ENCODE measurements at places on chromosomes 7 and 10.

DNA sequence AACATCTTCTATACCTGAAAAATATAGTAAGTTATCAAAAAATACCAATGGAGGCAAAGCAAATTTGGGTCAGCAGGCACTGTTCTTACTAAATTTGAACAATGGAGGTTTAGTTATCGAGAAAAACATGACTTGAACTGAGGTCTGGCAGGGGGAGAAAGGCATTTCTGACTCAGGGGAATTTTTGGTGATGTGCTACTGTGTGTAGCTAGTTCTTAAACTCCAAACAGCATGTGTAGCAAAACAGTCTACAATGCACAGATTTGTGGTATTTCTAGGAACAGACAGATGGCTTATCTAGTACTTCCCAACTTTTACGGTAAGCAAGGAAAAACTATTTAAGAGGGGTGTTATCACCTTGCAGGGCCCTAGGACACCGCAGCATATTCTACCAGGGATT lies 311.6 kb upstream of the LRRN3 start:
- no peak for DNase-seq

GRCh38 chr10:125379592-125379991 lies 219.2 kb upstream of the CTBP2 start:
- no peak for DNase-seq

GRCh38 chr7:149620961-149621360 lies 123.4 kb upstream of the ZNF746 start:
- no peak for DNase-seq

DNA sequence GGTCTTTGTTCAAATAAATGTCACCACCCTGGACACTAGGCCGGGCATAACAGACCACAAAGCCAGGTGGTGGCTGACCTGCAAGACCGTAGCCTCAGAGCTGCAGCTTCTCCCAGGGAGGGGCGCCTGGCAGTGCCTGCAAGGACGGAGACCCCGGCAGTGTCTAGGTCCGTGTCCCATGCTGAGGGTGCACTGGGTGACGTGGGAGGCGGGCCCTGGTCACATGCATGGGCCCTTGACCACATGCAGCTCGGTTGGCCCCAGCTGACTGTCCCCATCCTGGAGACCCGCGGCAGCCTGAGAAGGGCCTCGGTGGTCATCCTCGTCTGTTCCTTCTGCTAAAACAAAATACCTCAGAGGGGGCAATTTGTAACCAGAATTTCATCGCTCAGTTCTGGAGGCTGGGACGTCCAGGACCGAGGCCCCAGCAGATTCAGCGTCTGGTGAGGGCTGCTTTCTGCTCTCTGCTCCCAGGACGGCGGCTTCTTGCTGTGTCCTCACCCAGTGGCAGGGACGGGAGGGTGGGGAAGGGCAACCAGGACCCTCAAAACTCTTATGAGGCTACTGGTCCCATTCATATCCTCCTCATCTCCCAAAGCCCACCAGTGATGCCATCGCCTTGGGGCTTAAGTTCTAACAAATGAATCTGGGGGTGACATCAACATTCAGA lies 36.8 kb downstream of the PWWP2B start:
- no peak for DNase-seq

DNA sequence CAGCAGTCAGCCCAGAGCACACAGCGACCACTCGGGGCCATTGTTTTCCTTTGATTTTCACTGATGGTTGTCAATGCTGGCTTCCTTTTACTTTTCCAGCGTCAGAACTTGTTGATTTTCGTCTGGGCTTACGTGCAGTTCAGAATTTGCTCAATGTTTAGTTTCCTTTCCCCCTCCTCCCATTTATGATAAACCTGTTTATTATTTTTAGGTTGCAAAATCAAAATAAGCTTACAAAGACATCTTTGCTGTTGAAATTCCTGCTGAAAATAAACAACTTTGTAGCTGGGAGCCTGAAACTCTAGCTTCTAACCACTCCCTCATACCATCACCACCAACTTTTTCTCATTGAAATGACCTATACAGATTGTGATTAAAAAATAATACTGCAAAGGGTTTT lies 83.1 kb upstream of the LYZL1 start:
- DNase-seq = no peak

- peak; percentile 3 for DNase-seq
These were observed 118.0 kb downstream of the BUB3 start for GRCh38 chr10:123272171-123272570.

GRCh38 chr7:75995052-75995471 lies 667 bp upstream of the TMEM120A start:
- DNase-seq = no peak

Measured in fibroblast of mammary gland (primary cell).